ENCODE measurements at places on chromosomes 16 and 17. TPM values are rescaled to one million over a fixed set of nuclear protein-coding genes. Genes with fewer than 3 reads are reported as not detected.

- H3K27me3 ChIP-seq = peaks cover 26% of the 10 kb centered on the region
- no peaks in the 10 kb centered on the region for H3K36me3 ChIP-seq
- DNase-seq = no peak
- no peak overlapping the region for H3K4me3 ChIP-seq
- no peaks in the 10 kb centered on the region for H3K4me1 ChIP-seq
Measured at GRCh38 chr17:9766970-9767369, 24.4 kb downstream of the DHRS7C start.

- H3K4me3 ChIP-seq = no peak overlapping the region
- H3K27me3 ChIP-seq = peaks cover 32% of the 10 kb centered on the region
- H3K4me1 ChIP-seq = no peaks in the 10 kb centered on the region
- no peak overlapping the region for H3K27ac ChIP-seq
Measured at GRCh38 chr16:87050142-87050541, 267.1 kb downstream of the C16orf95 start.

Gene SLC12A3
- total RNA-seq = not detected

- no peak for DNase-seq
- no peak overlapping the region for H3K4me3 ChIP-seq
- no peaks in the 10 kb centered on the region for H3K4me1 ChIP-seq
- H3K27me3 ChIP-seq = no peaks in the 10 kb centered on the region
Measured at GRCh38 chr16:78490431-78490830, 391.0 kb downstream of the WWOX start.

- no peak for DNase-seq
- peak overlapping the region; percentile 70 for H3K27ac ChIP-seq
- H3K36me3 ChIP-seq = no peaks in the 10 kb centered on the region
- peaks cover 16% of the 10 kb centered on the region for H3K4me1 ChIP-seq
Measured at GRCh38 chr17:54901230-54901822, 674 bp downstream of the TOM1L1 start.

DNA sequence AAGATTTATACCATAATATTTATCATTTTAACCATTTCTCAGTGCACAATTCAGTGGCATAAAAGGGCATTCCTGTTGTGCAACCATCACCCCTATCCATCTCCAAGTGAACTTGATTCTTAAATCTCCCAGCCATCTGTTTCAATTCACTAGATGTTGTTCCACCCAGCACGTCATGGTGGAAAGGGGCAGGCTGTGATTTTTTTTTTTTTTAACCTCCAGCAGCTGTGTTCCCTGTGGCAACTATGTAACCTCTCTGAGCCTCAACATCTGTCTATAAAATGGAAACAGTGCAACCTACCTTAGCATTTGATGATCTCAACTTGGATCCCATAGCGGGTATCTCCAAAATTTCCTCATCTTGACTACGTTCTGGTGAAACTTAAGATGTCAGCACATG is 604.5 kb downstream of the WWOX start:
- H3K27ac ChIP-seq = no peak overlapping the region
- H3K4me3 ChIP-seq = no peak overlapping the region
- no peaks in the 10 kb centered on the region for H3K4me1 ChIP-seq
- no peaks in the 10 kb centered on the region for H3K36me3 ChIP-seq
- DNase-seq = no peak

DNA sequence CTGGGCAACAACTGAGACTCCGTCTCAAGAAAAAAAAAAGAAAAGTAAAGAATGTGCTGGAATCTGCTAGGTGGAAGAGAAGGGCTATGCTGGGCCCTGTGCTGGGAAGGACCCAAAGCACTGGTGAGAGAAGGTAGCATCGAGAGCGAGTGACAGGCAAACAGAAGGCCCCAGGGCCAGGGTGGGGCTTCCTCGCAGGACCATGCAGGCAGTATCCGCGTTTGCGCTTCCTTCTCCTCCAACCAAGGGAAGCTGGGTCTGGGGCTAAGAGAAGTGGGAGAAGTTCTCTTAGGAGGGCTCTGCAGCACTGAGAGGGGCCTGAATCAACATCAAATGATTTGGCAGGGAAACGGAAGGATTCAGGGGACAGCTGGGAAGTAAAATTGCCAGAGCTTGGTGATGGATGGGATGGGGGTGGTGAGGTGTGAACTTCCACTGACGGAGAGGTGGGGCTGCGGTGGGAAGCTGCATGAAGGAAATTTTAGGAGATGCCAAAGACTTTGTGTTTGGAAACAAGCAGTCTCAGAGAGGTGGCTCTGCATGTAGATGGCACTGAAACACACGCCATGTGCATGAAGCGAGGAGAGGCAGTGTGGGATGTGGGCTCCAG is 5.2 kb upstream of the ECI1 start:
- H3K4me1 ChIP-seq = peaks cover 9% of the 10 kb centered on the region
- H3K27me3 ChIP-seq = no peaks in the 10 kb centered on the region
- peak; percentile 15 for DNase-seq
- no peak overlapping the region for H3K4me3 ChIP-seq
- H3K36me3 ChIP-seq = peaks cover 90% of the 10 kb centered on the region
- no peak overlapping the region for H3K27ac ChIP-seq

Gene TBC1D3H
- total RNA-seq = not detected

GRCh38 chr16:24696699-24697098 is 32.8 kb upstream of the TNRC6A start:
- no peaks in the 10 kb centered on the region for H3K36me3 ChIP-seq
- H3K27me3 ChIP-seq = no peaks in the 10 kb centered on the region
- DNase-seq = no peak
- H3K27ac ChIP-seq = no peak overlapping the region

Gene NRN1L
- 1.7 TPM for total RNA-seq

DNA sequence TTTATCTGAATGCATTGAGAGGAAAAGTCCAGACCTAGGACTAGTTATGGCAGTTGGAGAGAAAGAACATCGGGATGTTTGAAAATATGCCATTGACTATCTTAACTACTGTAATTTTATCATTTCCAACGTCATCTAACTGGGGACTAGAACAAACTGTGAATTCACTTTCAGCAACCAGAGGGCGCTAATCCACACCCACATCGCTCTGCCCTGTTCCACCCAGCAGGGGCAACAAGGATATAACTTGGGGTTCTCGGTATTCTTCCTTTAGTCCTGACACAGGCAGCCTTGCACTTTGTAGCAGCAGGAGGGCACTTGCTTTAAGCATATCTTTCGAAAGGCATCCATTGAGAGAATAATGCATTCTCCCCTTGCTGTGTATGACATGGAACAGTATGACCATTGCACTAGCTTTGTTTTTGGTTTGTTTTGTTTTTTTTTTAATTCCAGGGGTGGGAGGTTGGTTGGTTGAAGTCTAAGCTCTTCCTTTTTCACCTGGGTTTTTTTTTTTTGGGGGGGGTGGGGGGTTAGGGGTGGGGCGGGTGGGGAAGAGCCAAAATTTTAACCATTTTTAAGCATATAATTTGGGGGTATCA is 31.5 kb downstream of the SIAH1 start:
- H3K27ac ChIP-seq = no peak overlapping the region
- no peaks in the 10 kb centered on the region for H3K4me1 ChIP-seq
- no peaks in the 10 kb centered on the region for H3K27me3 ChIP-seq
- H3K36me3 ChIP-seq = peaks cover 69% of the 10 kb centered on the region

GRCh38 chr17:8957721-8958120 is 7.8 kb downstream of the PIK3R5 start:
- no peak overlapping the region for H3K4me3 ChIP-seq
- no peaks in the 10 kb centered on the region for H3K27me3 ChIP-seq
- no peak overlapping the region for H3K27ac ChIP-seq
- DNase-seq = no peak
- peaks cover 42% of the 10 kb centered on the region for H3K4me1 ChIP-seq
- no peaks in the 10 kb centered on the region for H3K36me3 ChIP-seq

Gene CCL13
- total RNA-seq = 14.6 TPM

GRCh38 chr17:20008242-20009051 is 712 bp upstream of the SPECC1 start:
- H3K27me3 ChIP-seq = peaks cover 59% of the 10 kb centered on the region
- peaks cover 23% of the 10 kb centered on the region for H3K4me1 ChIP-seq
- peak; percentile 54 for DNase-seq
- H3K4me3 ChIP-seq = peak overlapping the region; percentile 67

DNA sequence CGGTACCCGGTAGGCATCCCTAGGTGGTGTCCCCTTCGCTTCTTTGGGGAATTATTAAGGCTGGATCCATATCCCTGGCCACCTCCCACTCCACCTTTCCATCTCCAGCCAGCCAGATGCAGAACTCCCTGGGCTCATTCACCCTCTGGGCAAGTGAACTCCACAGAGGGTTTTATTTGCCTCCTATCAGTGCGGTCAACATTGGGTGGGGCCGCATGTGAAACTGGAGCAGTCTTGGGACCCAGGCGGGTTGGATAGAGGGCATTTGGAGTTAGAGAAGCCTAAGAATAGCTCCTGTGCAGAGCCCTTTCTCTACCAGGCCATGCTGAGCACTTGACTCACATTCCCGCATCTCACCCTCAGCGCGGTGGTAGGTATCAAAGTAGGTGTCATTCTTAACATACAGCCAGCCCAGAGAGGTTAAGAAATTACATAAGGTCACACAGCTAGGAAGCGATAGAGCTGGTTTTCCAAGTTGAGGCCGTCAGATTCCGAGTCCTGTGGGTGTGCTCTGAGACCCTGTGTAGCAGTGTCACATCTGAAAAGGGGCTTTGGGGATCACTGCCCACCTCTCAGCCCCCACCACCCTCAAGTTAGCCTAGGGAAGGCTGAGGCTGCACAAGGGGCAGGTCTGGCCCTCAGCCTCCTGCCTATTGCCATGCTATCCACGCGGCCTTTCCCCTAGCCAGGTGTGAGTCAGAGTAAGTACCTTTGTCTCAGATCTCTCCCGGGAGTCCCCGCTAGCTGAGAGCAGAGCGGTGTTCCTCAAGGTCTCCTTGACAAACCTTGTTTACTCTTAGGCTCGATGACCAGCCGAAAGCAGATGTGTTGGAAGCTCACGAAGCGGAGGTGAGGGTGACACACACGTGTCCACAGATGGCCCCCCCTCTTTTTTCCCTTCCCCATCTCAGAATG is 26.9 kb upstream of the LGALS9 start:
- peaks cover 58% of the 10 kb centered on the region for H3K36me3 ChIP-seq
- no peak overlapping the region for H3K4me3 ChIP-seq
- peaks cover 10% of the 10 kb centered on the region for H3K4me1 ChIP-seq
- no peaks in the 10 kb centered on the region for H3K27me3 ChIP-seq
- no peak for DNase-seq

DNA sequence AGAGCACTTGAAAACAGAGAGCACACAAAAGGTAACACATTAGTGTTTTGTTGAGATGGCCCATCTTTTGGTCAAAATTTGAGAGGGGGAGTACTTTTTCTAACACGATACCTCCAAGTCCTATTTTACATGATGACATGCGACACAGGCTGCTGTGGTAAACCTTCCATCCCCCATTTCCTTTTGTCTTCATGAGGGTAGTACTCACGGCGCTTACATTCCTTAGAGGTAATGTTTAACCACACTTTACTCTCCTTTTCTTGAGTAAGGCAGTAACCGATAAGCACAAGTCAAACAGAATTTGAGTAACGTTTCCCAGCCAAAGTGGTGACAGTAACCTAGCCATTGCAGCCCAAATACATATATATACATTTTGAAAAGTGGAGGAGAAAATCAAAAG is 35.8 kb upstream of the PITPNM3 start:
- no peak overlapping the region for H3K4me3 ChIP-seq
- peaks cover 66% of the 10 kb centered on the region for H3K36me3 ChIP-seq
- peak overlapping the region; percentile 67 for H3K27ac ChIP-seq
- DNase-seq = no peak

DNA sequence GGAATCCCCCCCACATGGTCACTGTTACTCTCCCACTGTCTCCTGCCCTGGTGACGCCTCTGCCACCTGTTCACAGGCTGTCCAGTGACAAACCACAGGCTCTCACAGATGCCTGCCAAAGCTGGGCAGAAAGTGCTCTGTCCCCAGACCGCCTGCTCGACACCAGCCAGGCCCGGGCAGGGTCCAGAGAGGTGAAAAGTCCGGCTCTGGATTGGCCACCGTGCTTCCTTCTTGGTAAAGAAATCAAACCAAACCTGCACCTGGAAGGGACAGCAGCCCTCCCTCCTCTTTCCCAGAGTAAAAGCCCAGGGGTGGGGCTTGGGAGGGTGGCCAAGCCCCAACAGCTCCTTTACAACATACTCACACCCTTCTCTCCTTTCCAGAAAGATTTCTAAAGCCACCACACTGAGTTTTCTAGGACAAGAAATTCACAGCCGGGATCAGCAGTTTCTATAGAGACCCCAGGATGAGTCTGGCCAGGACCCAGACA is 6.2 kb downstream of the PCGF2 start:
- H3K4me3 ChIP-seq = no peak overlapping the region
- H3K27me3 ChIP-seq = no peaks in the 10 kb centered on the region
- peaks cover 37% of the 10 kb centered on the region for H3K36me3 ChIP-seq
- H3K4me1 ChIP-seq = peaks cover 50% of the 10 kb centered on the region
- DNase-seq = peak; percentile 68

DNA sequence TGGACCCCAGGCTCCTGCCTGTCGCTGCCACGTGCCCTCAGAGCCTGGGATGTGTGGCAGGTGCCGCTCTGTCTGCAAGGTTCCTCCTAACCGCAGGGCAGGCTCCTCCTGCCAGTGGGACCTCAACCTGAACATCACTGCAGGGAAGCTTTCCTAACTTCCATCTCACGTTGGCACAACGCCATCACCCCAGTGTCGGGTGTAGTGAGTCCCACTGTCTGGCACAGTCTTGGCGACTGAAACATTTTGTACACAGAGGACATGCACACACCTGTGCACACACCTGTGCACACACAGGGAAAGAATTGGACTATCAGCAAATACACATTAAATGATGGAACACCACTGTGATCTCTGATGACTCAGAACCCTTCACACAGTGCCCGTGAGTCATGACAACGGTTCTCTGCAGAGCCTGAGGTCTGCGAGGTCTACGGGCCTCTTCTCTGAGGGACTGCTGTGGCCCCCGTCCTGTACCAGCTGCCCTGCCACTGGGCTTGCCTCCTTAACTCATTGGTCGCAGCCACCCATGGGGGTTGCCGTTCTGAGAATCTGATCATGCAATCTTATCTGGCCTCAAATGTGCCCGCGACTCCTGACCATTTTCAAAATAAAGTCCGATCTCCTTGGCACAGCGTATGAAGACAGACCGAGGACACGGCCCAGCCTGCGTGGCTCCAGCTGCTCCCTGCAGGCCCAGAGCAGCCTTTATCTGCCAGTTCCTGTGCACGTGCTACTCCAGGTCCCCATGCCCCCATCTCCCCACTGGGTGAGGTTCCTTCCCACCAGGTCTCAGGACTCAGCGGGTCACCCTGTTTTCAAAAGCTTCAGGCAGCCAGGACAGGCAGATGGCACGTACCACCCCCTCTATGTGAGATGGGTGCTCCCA is 7.6 kb downstream of the CCDC57 start:
- no peak overlapping the region for H3K4me3 ChIP-seq
- H3K27me3 ChIP-seq = no peaks in the 10 kb centered on the region
- peaks cover 14% of the 10 kb centered on the region for H3K4me1 ChIP-seq
- H3K27ac ChIP-seq = peak overlapping the region; percentile 84
